ENCODE measurements at places on chromosomes 1 and 21. TPM values are rescaled to one million over a fixed set of nuclear protein-coding genes. Genes with fewer than 3 reads are reported as not detected.

The TFF2 gene
- not detected for total RNA-seq

The KRTAP19-1 gene
- not detected for total RNA-seq

The HSPB7 gene
- 3.4 TPM for total RNA-seq

The FAM151A gene
- not detected for total RNA-seq

The OR2T29 gene
- total RNA-seq, result not detected

The SLFNL1 gene
- total RNA-seq, result 0.29 TPM

The PCAT6 gene
- total RNA-seq, result 3.8 TPM

The ZMYND12 gene
- total RNA-seq, result 0.40 TPM

The LCE2A gene
- not detected for total RNA-seq

The ZBTB37 gene
- 15.0 TPM for total RNA-seq

The GCSAML gene
- total RNA-seq, result not detected

The SIM2 gene
- total RNA-seq, result 1.5 TPM

The SPATA1 gene
- total RNA-seq, result 2.3 TPM
